ENCODE measurements at places on chromosomes 12 and 14.

- DNase-seq = peak; percentile 28
Observed at GRCh38 chr12:51351913-51352532, 5.5 kb upstream of the CELA1 start.

DNA sequence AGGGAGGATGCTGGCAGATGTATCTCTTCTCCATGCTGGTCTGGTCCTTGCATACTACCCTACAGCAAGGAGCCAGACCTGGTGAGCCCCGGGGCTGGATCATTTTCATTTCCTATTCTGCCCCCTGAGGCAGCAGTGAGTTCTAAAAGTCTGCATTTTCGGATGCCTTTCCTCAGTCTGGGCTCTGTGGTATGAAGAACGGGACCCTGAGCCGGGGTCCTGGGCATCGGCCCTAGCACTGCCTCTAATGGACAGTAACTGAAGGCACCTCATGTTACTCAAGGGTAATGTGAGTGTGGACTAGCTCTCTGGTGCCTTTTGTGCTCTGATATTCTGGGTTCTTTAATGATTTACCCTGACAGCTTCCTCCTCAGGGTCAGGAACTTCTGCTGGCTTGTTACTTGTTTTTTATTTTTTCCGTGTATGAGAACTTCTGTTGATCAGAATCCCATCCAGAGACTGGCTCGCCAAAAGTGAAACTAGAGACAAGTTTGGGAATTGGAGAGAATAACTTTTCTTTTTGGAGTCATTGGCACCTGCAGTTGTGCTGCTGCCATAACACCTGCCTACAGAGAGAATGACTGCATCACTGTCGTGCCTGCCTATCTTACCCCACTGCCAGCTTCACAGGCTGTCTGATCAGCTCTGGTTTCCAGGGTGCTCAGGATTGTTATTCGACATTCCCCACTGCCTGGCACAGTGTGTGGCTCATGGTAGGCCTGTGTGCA is 62.3 kb downstream of the SUSD6 start:
- no peak for DNase-seq

DNA sequence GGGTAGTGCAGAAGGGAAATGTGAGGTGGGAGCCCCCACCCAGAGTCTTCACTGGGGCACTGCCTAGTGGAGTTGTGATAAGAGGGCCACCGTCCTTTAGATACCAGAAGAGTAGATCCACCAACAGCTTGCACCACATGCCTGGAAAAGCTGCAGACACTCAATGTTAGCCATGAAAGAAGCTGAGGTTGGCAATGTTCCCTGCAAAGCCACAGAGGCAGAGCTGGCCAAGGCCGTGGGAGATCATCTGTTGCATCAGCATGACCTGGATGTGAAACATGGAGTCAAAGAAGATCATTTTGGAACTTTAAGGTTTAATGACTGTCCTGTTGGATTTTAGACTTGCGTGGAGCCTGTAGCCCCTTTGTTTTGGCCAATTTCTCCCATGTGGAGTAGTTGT is 468.4 kb upstream of the FOXG1 start:
- no peak for DNase-seq

DNA sequence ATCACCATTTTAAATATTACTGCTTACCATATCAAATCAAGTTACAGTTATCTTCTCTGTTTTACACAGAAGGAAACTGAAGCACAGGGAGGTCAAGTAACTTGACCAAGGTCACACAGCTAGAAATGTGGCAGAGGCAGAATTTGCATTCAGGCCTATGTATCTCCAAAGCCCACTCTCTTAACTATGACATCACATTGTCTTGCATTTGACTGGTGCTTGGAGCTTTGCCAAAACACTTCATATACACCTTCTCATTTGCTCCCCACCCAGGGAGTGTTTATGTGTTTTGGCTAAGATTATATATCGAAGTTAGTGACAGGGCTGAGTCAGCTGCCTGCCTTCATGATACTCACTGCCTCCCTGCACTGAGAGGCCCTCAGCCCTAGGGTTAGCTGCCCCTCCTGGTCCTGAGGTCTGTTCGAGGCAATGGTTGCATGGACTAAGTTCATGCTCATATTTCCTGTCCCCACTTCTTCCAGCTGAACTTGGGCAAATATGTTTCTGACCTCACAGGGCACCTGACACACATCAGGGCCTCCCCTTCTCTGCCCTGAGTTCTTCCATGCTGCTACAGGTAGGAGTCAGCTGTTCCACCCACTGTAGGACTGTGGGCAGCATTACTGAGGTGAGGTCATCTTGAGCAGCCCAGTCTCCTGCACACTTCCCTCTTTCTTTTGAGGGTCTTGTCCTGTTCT is 1.8 kb downstream of the GALNT6 start:
- no peak for DNase-seq

- no peak for DNase-seq
Observed at GRCh38 chr12:15631007-15631715, 158.0 kb downstream of the EPS8 start.

GRCh38 chr12:58656254-58657009 is 263.9 kb downstream of the LRIG3 start:
- no peak for DNase-seq

Measured in T follicular helper cell (primary cell).